ENCODE measurements at places on chromosomes 2 and 18.

GRCh38 chr2:123370186-123370585 lies 654.9 kb upstream of the CNTNAP5 start:
- no peak for DNase-seq

DNA sequence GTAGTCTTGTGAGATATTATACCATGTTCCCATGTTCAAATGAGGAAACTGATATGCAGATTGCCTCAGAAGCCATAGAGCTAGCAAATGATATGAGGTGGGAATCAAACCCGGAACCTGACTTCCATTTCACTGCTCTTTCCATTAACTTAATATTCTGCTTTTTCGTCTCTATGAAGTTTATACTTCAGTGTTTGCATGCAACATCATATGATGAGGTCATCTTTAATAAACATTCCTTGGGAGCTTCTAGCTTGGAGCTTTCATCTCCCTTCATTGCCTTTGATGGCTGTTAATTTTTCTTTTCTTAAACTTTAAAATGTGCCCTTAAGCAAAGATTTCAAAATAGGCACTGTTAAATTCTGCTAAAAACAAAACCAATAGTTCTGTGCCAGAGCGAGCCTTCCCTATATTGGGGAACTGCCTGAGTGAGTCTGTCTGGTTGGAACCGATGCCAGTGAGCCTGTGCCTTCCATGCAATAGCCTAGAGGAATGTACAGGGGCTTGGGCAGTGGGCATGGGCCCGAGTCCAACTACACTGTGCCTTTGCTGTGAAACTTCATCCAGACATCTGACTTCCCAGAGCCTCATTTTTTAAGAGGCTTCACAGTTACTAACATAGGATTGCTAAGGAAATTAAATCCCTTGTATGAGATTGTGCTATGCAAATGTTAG lies 91.1 kb upstream of the TMEM200C start:
- no peak for DNase-seq

GRCh38 chr2:170432823-170433222 lies 254.9 kb downstream of the MYO3B start:
- no peak for DNase-seq

DNA sequence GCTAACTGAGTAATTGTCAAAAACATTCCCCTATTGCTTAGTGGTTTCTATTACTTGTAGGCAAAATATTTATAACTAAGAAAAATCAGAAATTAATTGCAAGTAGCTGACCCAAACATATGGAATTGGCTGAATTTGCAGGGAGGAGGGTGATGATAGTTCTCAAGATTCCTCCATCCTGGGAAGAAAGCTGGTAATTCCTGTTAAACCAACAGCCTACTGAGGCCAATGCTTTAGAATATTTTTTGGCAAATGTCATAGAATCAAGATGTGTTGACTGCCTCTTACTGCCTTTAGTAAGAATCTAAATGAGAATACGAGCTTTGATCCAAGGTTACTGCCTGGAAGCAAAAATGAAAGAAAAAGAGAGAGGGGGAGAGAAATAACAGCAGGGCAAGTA lies 120.0 kb downstream of the COL6A3 start:
- DNase-seq, result no peak

DNA sequence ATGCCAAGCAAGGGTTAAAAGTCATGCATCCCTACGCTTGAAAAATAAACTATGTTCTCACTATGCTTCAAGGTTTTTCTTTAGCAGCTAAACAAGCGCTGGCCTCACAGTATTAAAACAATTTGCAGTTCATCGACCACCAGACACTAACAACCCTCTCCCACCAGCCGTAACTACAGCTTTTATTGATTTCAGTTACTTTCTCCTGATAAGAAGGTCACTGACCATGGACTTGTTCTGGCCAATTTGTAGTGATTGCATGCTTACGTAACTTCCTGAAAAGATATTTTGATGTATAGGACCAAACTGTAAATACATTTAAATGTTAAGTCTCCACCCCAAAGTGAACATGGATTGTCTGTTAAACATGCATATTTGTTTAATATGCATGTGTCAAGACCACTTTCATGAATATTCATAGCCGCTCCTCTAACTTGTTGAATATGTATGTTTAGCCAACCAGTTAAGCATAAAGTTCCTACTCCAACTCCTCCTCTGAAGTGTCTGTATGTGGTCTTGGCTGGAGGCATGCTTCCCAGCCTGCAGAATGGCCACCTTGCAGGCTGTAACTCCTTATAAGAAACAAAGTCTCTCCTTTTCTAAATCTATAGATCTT lies 1.7 kb upstream of the THOC1 start:
- DNase-seq, result no peak

DNA sequence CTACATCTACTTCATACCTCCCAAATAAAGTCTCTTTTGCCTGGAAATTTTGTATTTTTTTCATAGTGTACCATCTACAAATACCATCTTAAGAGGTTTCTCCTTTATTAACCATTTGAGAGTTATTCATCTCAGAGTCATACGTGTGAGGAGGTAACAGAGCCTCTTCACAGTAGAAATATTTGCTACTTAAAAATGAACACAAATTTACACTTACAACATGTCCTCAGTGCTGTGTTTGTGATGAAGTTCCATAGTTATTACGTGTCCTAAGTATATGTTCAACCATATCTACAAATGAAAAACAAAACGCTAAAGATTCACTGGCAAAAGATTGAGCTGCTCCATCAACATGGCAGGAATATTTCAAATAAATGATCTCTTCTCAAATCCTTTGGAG lies 48.5 kb upstream of the HNRNPA3 start:
- no peak for DNase-seq

- DNase-seq, result peak; percentile 50
These were observed 98.8 kb downstream of the TRABD2A start for GRCh38 chr2:84781942-84782716.

DNA sequence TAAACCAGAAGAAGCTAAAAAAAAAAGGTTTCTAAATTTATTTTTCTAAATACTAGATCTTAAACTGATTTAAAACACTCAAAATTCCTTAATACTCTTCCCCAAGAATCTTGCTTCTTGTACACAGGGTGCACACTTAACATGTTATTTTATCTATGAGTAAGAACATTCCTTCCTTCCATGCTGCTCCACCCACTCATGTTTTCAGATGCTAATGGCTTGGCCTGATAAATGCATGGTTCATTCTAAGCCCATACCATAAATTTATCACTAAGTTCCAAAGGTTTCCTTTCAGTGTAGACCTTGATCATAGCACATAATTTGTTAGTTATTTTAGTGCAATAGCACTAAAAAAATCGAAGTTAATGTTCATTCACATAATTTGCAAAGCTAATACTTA lies 8.1 kb downstream of the FBXO48 start:
- DNase-seq, result no peak

GRCh38 chr2:145207884-145208283 lies 688.0 kb upstream of the ZEB2 start:
- DNase-seq, result no peak

DNA sequence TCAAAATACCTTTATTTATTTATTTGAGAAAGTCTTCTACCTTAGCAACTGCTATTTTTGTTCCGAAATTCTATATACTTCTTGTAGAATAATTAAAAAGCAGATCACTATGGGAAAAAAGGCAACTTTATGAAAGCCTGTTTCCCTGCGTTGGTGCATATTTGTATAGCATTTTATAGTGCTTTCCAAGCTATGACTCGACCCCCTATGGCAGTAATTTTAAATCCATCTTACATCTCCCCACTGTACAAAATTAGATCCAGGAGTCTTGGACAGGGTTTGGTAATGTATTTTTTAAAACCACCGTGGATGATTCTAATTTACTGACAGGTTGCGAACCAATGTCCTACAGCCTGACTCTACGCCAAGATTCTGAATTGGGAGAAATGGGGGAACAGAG lies 10.1 kb downstream of the TANK start:
- DNase-seq, result no peak

- no peak for DNase-seq
These were observed 59.9 kb downstream of the GALNT1 start for GRCh38 chr18:35641467-35641866.

- DNase-seq, result no peak
These were observed 8.8 kb upstream of the ZNF516 start for GRCh38 chr18:76503649-76504386.

- DNase-seq, result no peak
These were observed 167.5 kb downstream of the AGAP1 start for GRCh38 chr2:235661167-235661937.

GRCh38 chr2:148603562-148603920 lies 41.0 kb upstream of the EPC2 start:
- DNase-seq, result no peak

GRCh38 chr2:242059566-242059965 lies 190.0 kb downstream of the RTP5 start:
- DNase-seq, result no peak

- DNase-seq, result no peak
These were observed 108.8 kb upstream of the PIEZO2 start for GRCh38 chr18:11258039-11258610.

GRCh38 chr2:26911911-26912861 lies 58.3 kb upstream of the MAPRE3 start:
- no peak for DNase-seq

DNA sequence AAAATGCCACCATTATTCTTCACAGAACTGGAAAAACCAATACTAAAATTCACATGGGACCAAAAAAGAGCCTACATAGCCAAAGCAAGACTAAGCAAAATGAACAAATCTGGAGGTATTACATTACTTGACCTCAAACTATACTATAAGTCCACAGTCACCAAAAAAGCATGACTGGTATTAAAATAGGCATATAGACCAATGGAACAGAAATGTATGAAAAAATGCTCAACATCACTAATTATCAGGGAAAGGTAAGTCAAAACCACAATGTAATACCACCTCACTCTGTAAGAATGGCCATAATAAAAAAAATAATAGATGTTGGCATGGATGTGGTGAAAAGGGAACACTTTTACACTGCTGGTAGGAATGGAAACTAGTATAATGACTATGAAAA lies 158.6 kb downstream of the CDH2 start:
- DNase-seq, result no peak

GRCh38 chr2:100422320-100423055 lies 5.0 kb upstream of the CHST10 start:
- no peak for DNase-seq

DNA sequence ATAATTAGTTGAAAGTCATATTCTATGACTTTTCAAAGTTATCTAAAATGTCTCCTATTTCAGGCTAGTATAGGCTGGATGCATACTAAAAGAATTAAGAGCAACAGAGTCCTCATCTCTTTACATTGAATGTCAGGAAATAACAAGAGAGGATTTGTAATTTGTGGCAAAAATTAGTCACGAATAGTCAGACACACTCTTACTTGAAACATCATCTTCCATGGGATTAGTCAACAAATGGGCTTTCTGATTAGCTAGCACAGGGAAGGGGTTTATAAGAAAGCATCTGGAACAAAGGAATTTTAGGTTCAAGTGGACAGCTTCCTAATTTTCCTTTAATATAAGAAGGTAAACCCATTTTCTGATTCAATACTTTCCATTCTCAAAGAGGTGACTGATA lies 330.3 kb upstream of the MEX3C start:
- no peak for DNase-seq

DNA sequence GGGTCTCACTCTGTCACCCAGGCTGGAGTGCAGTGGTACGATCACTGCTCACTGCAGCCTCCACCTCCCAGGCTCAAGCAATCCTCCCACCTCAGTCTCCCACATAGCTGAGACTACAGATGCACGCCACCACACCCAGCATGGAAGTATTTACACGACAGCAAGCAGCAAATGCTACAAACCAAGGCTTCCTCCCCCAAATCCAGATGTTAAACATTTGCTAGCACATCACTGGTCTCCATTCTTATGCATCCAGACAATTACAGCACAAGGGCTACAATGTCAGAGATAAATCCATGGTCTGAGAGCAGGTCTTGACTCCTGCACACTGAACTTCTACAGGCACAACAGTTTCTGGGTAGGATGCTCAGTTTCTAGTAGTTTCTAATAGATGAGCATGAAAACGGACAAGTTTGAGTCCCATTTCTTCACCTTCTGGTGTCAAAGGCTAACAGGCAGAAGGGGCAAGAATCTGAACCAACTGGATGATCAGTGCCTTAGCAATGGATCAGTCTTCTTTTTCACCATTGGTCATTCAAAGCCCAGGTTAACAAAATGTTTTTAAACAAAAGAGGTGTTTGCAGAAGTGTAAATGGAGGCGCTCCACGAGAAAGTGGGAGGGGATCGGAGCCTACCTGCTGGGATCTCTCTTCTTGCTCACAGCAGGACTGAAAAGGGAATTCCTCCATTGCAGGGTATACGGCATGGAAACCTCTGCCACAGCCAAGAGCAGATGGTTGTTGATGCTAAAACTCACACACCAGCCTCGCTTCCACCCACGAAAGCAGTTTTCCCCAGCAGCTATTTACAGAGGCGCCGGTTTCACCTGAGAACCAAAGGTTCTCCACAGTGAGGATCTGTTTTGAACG lies 135.0 kb upstream of the ARL4C start:
- no peak for DNase-seq

DNA sequence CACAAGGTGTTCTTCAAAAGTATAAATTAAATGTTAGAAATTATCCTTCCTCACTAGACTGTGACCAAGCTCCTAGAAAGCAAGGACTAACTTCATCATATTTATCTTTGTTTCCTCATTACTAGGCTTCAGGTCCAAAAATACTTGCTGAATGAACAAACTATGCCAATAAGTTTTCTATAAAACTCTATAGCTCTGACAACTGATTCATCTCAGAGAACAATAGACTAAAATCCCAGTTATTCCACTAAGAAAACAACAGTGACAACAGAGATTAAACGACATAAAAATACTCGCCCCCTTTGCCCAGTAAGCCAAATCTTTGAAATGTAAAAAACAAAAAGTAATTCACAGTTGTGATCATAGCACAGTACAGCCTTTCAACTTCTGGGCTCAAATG lies 13.6 kb downstream of the TLK1 start:
- no peak for DNase-seq

DNA sequence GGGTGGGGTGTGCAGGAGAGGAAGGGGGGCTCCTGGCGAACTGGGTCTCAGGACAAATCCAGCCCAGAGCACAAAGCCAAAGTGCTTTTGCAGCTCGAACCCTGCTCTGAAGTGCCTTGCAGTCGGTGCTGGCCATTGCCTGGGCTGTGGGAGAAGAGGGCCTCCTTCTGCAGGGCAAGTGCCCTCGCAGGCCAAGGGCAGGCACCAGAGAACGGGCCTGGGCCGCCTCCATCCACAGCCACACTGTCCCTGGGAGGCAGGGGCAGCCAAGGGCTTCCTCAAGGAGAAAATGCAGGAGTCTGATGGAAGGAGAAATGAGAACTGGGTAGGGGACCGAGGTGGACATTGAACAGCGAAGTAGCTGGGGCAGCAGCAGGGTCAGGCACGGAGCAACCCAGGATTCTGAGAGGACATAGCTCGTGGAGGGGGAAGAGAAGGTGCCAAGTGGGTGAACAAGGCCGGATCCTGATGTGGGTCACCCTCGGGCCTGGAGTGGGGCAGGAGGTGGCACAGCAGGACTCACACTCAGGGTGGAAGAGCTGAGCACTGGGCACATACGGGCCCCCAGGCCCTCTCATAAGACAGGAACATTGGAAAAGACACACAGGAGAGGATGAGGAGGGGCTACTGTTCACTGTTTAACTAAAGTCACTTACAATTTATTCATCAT lies 312.8 kb upstream of the SALL3 start:
- DNase-seq, result no peak

GRCh38 chr18:39843546-39843945 lies 2111.5 kb upstream of the PIK3C3 start:
- no peak for DNase-seq

Data from stimulated activated CD4-positive, alpha-beta T cell treated with anti-CD3 and anti-CD28 coated beads, TNF-alpha, amount 100 ng/mL, for 24 hours (primary cell).